ENCODE measurements at places on chromosomes 2 and 18.

DNA sequence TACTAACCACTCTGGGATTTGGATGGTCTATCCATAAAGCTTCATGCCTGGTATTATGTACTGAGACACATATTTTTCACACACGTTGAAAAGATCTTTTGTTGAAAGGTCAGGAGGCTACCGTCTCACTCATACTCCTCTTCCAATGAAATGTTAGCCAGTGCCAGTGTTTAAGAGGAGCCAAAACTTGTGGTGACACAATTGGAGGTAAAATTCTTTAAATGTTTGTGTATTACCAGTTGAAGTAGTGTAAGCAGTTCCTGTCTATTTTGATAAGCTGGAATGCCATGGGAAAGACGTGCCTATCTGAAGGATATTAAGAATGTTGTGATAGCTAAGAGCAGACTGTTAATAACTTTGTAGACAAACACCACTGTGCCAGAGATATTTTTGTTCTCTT, 32.1 kb downstream of the MARCHF7 start:
- no peak for DNase-seq

DNA sequence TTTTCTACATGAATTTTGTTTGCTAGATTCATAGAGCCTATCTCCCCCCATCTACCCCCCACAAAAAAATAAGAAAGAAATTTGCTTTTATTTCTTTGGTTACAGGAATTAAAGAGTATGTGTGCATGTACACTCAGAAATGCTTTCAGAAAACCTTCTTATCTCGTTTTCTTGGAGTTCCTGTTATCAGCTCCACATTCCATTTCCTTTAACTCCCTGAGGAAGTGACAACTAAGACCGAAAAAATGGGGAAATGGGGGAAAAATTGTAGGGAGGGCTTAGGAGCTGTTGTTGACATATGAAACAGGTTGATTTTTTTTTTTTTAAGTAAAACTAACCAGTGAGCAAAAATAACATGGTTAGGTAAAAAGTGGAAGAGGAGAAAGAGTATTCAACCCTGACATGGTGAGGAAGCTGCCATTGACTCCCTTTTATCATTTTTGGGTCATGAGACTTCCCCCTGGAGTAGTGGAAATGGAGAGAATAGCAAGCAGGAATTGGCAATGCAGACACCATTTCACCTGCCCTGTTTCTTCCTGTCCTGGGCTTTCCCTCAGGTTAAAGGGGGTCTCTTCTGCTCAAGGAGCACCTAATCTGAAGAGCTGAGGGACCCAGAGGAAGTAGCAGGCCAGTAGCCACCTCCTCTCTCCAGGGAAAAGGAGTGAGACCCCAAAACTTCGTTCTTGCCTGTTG, 93.5 kb downstream of the OSBPL6 start:
- DNase-seq, result no peak

DNA sequence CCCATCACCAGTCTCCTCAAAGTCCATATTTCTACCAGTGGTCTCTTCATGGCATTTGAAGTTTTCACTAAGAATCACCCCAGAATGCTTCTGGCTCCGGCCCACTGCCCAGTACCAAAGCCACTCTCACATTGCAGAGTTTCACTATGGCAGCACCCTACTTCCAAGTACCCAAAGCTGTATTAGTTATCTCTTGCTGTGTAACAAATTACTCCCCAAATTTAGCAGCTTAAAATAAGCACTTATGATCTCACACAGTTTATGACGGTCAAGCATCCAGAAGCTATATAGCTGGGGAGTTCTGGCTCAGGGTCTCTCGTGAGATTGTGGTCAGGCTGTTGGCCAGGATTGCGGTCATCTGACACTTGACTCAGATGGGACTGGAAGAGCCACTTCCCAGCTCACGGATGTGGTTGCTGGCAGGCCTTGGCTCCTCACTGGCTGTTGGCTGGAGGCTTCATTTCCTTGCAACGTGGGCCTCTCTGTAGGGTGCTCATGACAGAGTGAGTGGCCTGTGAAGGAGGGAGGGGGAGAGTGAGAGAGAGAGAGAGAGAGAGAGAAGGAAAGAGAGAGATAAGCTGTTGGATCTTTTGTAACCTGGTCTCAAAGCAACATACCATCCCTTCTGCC, 189.5 kb downstream of the CTIF start:
- DNase-seq, result no peak

GRCh38 chr2:148877403-148877740, 2.3 kb downstream of the KIF5C start:
- DNase-seq, result no peak

Measured in sigmoid colon (tissue), 7 donors.